CD4-positive, alpha-beta memory T cell (primary cell): ENCODE measurements at places on chromosomes 2 and 18.
A peak's percentile ranks its signal among the peaks of the same experiment; 100 is the strongest.

DNA sequence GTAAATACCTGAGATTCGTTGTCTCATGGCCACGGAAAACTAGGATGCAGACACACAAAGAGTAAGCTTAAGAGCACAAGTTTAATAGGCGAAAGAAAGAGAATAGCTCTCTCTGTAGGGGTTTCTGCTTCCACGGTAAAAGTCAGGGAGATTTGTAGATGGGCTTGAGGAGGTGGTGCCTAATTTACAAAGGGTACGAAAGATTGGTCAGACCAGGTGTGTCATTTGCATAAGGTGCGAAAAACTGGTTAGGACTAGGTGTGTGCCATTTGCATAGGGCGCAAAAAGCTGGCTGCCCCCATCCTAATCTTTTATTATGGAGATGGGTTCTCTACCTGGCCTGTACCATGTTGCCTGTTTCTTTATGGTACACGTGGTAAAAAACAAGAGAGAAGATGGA, 170.5 kb upstream of the DOK6 start:
- no peak for DNase-seq

DNA sequence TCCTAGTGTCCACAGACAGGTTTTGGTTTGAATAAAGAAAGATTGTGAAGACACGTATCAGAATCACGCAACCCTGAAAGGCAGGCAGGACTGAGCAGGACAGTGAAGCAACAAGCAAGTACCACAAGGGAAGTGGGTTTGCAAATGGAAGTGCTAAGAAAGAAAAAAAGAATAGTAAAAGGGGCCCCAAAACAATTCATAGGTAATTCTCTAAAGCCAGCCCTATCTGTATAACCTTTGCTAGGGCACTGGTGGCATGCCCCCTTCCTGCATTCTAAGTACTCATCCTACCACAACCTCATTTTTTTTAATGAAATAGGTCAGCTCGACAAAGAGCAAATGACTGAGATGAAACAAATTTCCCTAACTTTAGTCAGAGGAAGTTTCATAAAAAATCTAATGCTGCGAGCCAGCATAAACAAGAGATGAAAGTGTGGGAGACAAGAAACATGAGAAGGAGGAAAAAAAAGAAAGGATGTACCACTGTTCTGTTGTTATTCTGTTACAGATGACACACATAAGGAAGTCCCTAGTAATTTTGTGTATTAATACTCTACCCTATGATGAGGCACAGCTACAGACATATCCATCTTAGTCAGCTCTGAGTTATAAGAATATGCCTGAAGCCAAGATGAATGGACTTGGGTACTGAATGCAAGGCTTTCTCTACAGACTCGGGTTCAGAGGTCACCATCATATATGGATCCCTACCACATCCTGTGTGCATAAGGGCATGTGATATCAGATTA, 32.2 kb downstream of the IKZF2 start:
- peak; percentile 19 for DNase-seq

DNA sequence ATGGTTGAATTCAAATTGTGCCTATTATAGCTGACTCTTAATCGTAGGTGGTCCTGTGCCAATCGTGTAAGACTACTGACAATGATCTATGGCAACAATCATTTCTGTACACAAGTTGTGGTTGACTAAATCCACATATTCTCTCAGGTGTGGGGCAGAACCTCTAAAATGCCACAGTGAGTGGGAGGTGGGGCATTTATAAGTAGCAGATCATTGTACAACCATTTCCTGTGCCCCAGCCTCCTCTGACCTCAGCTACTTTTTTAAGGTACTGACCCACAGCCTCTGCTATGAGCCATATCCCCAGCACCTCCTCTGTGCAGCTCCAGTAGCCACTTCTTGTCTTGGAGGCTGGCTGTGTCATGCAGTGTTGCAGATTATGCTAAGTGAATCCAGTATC, 48.6 kb upstream of the RAPH1 start:
- no peak for DNase-seq

DNA sequence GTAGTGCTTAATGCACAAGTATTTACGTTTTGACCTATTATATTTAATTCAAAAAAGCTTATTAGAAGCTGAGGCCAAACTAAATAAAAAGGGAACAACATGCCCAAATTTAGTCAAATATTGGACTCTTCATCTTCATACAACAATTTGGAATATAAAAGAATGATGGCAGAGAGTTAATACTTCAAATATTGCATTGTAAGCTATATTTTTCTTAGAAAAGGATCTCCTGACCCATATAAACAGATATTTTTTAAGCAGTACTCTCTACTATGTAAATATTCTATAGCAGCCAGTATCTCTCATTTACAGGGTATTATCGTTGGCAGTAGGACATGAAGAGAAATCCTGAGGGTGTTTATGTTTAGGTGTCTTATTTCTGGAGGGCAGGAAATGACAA, 531.2 kb downstream of the NYAP2 start:
- DNase-seq = no peak

GRCh38 chr2:212147921-212148513, 390.6 kb downstream of the ERBB4 start:
- no peak for DNase-seq

DNA sequence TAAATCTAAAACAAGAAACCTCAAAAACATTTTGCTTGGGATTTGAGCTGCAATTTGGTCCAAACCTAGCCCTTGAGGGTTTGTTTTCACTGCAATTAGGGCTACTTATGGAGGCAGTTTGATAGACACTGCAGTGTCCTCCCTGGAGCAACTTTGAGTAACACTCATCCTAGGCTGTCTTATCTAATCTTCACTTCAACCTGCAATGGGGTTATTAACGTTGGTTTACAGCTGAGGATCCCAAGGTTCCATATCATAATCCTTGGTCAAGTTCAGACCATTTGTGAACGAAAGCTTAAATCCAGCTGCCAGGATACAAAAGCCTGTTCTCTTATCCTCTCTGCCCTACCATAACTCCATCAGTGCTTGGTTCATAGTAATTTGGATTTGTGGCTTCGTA, 2.5 kb downstream of the ANXA4 start:
- DNase-seq = no peak

- no peak for DNase-seq
Observed at GRCh38 chr2:213266421-213266820, 17.8 kb upstream of the SPAG16 start.

DNA sequence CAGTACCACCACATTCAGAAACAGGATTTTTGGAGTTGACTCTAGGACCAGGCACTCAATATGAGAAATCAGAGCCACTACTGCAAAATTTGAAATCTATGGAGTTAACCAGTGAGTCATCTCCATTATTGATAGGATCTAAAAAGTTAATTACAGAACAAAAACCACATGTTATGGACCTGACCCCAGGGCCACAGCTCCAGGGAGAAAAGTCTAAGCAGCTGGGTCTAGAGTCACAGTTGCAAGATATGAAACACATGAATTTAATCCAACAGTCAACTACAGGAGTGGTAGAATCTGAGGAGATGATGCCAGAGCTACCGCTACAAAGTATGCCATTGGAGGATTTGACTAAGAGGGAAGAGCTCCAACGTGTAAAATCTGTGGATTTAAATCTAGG, 13.4 kb upstream of the ZNF512 start:
- DNase-seq = no peak

DNA sequence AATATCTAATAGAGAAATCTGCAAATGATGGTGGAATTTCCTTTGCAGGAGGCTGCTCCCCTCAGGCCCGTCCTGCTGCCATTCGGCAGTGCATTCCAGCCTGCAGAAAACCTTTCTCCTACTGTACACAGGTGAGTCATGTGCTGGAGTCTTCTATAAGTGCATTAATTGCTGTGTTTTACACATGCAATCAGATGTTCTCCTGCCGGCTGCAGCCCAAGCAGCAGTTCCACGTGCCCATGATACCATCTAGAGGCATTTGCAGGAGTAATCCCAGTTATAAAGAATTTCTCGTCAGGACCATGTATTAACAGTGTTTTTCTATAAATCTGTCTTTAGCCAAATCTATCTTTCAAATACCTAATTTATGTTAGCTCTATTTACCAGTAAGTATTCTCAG, 304.7 kb upstream of the HNMT start:
- no peak for DNase-seq

DNA sequence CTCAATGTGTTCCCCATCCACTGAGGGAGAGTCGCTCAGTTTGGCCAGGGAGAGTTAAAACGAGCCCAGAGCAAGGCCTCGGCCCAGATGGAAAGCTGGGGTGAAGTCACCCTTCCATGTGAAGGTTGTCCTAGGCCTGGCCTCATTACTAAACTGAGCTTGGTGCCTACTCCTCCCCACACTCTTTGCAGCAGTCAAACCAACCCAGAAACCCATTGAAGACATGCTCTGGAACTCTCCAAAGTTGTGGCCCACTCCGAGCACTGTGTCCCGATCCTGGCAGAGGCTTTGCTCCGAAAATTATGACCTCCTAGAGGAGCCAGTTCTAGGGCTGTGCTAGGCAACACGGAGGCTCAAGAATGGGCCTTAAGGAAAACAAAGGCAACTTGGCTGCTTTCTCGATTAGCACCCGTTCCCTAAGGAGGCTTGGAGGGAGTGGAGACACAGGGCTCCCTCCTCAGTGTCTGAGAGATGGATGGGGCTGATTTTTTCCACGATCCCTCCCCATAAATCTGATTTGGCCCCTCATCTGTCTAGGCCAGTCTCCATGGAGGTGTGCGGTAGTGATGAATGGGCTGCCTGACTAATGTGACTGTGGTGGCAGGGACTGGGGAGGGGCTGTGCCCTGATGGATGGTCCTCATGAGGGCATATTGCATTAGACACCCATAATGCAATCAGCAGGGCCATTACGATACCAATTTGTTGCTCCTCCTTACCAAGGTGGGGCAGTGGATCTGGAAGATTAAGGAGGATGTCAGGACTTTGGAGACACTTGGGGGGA, 11.7 kb upstream of the CYP26B1 start:
- no peak for DNase-seq

GRCh38 chr2:158321264-158321663, 135.3 kb downstream of the CCDC148 start:
- DNase-seq = no peak

DNA sequence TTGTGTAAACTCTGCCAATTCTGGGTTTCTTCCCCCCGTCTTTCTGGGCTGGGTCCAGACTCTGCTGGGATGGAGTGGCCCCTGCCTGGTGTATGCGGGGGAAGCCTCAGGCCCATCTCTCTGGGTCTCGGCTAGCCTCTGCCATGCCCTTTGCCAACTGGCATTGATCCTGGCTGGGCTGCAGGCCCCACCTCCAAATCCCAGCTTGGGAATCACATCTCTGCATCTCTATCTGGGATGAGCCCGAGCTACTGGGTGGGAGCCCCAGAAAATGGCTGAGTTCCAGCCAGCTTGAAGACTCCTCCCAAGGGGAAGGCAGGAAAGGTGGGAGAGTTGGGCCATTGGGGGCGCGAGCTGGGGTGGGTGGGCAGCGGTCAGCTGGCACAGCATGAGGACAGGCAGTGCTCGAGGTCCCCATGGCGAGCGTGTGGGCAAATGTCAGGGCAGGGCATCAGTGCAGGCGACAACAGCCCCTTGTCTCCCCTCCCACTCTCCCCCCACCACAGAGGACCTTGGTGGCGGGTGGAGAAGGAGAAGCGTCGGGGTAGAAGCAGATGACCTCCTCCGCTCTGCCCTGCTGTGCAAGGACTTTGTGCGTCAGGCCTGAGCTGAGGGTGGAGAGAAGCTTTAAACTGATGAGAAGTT, 139.4 kb downstream of the ASB1 start:
- DNase-seq = no peak

GRCh38 chr2:98478907-98479306, 34.2 kb downstream of the INPP4A start:
- DNase-seq = no peak

GRCh38 chr2:231047274-231047922, 9.3 kb upstream of the PSMD1 start:
- DNase-seq = no peak

DNA sequence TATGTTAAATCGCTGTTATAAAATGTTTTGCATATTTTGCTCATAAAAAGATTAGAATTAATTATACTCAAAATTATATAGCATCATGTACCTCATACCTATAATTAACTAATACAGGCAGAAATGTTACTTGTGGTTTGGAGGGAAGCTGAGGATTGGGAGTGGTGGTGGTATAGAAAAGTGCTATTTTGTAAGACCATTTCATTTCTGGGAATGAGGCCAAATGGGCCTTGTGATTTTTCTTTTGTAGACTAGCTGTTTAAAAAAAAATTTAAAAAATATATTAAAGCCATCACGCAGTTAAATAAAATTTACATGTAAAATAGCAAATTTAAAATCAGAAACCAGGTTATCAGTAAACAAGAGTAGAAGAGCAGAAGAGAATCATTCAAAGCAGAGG, 560.8 kb upstream of the FAM98A start:
- no peak for DNase-seq

DNA sequence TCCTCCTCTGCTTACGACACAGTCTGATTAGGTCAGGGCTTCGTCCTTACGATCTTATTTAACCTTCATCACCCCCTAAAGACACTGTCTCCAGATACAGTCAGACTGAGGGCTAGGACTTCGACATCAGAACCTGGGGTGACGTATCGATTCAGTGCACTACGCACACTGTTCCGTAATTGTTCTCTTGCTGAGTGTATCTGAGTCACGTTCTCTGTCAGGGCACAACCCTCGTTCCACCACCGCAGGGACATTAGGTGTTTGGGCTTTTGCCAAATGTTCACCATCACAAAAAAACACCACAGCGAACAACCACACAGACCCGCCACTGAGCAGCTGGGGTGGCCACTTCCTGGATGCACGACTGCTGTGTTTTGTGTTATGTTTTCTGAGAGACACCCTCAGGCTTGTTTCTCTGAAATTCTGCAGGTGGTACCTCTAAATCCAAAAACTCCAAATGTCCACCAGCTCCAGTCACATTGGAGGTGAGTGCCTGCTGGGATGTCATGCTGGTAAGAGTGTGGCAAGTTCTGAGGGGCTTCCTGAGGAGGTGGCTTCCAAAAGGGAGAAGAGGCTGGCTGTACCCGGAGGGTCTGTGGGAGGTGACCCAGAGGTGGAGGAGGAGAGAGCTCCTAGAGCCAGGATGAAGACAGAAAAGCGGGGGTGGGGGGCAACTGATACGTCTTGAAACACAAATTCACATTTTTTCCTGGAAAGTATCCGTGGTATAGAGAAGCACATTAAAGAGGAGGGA, 66.6 kb downstream of the ADNP2 start:
- peak; percentile 67 for DNase-seq

DNA sequence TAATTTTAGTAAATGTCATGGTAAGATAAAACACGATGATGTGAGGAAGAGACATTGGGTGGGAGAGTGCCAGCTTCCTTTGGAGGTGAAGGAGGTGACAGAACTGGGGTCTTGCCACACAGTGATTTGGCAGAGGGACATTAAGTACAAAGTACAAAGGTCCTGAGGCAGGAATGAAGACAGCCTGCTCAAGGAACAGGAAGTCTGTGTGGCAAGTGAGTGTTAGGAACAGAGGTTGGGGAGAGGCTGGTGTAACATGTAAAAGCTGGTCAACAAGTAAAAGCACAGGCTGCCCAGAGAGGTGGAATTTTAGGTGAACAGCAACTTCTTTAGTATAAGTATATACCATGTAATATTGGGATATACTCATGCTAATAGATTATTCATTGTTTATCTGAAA, 73.1 kb downstream of the INPP5D start:
- DNase-seq = no peak
